ENCODE measurements at places on chromosomes 5 and 9.

DNA sequence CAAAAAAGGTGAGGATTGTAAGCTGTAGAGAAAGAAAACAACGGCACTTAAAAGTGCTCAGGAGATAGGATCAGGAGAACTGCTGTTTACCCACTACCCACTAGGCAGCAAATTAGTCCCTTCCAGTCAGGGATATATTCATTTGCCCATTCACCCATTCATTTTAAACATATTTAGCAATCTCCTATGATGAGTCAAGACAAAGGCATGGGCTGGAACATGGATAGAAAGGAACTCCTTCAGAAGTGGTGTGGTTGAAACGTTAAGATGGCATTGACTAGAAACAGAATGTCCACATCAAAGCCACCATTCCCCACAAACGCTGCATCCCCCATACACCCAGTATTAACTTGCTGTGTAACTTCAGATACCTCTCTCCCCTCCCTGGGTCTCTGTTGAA is 225.7 kb downstream of the ASTN2 start:
- no peak for DNase-seq

DNA sequence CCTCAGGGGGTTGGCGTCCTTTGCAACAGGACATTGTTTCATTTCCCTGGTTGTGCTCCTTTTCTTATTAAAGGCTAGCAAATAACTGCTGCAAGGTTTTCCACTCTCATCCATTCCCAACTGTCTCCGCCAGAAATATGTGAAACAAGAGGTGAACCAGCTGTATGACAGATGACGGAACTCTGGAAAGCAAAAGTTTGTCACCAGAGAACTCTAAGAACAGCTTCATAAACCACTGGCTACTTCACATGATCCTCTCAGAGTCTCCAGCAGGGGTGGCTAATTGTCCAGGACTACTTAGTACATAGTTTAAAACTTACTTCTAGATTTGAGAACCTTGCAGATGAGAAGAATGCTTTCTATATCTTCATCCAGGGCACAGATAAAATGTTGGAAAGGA is 195.9 kb upstream of the RAD23B start:
- no peak for DNase-seq

- no peak for DNase-seq
These were observed 22.6 kb upstream of the SLC46A2 start for GRCh38 chr9:112913326-112913725.

- DNase-seq, result no peak
These were observed 9.0 kb downstream of the FCN1 start for GRCh38 chr9:134908524-134909309.

GRCh38 chr5:38382898-38383297 is 124.5 kb downstream of the EGFLAM start:
- DNase-seq, result no peak

- no peak for DNase-seq
These were observed 64.5 kb upstream of the ADAMTS2 start for GRCh38 chr5:179409806-179410205.

GRCh38 chr5:67021962-67022361 is 174.6 kb downstream of the CD180 start:
- DNase-seq, result no peak

DNA sequence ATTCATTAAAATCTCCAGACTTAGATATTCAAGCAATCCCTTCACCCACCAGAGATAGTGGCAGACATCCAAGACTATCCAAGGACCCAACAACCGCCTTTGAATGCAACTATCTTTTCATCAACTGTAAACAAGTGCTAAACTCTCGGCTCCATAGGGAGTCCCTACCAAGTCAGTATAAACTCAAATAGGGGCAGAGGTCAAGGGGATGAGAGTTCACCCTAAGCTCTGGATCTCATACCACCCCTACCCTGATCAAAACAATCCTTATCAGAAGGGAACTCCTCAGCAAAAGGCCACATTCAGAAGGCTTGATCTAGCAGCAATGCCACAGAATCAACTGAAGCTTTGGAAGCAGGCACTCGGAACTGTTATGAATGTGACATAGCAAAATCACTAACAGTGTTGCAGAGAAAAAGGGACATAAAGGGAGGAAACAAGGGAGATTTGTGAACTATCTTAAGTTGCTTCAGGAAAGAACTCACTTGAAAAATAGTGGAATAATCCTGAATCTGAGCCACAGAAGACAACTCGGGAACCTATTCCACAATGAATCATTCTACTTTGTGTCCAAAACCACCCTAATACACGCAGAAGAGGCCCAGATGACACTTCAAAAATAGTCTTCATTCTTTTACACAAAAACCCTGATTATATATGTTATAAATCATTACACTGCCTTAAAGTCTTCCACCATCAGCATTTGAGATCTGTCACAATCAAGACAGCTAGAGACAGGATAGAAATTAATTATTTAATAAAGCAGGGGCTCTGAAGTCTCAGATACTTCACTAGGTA is 49.8 kb downstream of the NR6A1 start:
- no peak for DNase-seq

DNA sequence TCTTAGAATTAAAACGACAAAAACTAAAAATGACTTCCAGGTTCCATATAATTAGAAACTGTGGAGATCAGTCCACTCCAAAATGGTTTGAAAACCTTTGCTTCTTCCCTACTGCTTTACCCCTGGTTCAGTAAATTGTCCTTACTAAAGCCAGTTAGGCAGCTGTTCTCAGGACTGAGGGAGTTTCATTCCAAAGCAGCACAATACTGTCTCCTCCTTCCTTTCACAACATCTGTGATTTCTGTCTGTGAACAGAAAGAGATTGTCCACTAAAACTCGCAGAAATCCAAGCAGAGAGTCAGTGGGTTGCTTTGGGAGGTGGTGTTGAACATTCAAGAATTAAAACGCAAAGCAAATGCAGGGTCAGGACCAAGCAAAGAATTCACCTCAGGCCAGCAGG is 740.8 kb upstream of the ZNF608 start:
- DNase-seq, result no peak

DNA sequence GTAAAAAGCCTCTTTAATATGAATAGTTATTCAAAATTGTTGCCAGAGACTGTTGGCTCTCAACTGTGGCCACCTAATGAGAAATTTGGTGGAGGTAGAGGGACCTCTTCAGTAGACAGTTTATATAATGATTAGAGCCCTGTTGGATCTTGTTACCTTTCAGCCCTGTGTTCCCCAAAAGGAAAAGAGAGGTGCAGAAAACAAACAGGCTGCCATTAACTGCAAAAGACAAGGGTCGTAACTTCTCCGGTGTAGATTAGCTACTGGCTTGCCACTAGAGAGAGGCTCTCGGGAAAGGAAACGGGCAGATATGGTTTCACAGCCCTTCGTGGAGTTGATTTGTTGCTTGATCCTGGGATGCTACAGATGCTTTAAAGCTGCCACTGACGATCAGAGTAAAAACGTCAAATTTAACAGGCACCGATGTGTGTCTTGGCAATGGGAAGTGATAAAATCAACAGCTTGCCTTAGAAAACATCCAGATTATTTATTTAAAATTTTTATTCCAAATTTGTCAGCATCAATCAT is 7.8 kb downstream of the FST start:
- DNase-seq, result no peak
